ENCODE measurements at places on chromosomes 3 and 15.

GRCh38 chr15:85443593-85444087 is 63.2 kb downstream of the AKAP13 start:
- peak; percentile 36 for DNase-seq

- DNase-seq = no peak
Measured at GRCh38 chr3:13569201-13569600, 20.3 kb downstream of the FBLN2 start.

GRCh38 chr3:136787349-136787748 is 31.6 kb upstream of the SLC35G2 start:
- DNase-seq = peak; percentile 9

- DNase-seq = no peak
Measured at GRCh38 chr3:43005981-43006380, 26.9 kb downstream of the GASK1A start.

DNA sequence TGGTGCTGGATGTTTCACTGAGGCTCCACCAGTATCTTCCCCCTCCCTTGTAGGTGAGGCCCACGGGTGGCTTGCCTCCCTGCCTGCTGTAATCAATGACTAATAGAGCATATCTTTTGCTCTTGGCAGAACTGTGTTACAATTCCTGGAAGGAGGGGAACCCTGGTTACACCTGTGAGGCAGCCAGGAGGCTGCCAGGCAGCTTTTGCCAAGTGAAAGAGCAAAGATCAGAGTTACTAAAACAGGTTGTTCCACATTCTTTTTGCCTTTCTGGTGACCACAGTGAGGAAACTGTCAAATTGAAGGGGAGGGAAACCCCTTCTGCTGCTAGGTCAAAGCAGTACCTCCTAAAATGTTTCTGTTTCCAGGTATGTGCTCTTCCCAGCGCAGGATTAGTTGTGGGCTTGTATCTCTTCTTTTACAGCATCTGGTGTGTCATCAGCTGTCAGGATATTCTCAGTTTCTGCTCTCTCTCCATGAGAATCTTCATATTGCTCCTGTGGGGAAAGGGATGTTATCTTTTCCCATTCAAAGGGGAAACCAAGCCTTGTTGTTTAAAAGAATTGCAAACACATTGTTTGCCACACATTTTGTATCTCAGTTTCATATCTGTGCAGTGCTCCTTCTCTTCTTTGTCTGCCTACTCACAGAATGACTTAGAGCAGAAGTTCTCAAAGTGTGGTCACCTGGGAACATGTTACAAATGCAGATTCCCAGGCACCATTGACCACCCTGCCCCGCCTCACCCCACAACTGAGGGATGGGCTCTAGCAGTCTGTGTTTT is 137.4 kb upstream of the UMPS start:
- peak; percentile 53 for DNase-seq

DNA sequence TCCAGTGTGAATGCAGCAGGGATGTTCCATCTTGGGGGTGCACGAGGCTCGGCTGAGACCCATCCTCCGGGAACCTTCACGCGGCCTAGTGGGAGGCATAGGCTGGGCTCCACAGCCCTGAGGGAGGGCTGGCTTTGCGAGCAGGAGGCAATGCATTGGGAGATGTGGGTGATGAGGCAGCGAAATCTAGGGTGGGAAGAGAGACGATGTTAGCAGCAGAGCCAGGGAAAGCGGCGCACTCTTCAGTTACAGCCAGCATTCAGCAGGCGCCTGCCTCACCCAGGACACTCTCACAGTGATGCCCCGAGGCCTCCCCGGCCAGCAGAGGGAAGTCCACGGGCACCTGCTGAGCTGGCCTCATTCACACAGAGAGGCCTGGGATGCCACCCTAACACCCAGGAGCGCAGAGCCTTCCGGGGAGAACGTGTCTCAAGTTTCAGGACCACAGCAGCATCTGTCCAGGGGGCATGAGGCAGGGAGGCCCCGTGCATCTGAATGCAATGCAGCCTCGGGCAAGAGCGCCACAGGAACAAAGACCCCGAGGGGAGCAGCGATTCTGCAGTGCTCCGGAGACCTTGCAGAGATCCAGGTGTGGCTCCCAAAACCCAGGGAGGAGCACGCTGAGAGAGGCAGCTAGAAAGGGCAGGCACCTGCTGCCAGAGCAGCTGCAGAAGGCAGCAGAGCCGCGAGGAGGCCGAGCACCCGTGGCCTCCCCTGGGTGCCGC is 102.4 kb downstream of the NUP210 start:
- no peak for DNase-seq

- DNase-seq = no peak
Measured at GRCh38 chr3:25708036-25708435, 43.3 kb upstream of the TOP2B start.

- no peak for DNase-seq
Measured at GRCh38 chr3:17176757-17177156, 292.0 kb downstream of the PLCL2 start.

GRCh38 chr15:52406601-52407000 is 111.0 kb upstream of the MYO5C start:
- DNase-seq = no peak
